GM23338 (cell line): ENCODE measurements at places on chromosomes 3 and 15. TPM values are rescaled to one million over a fixed set of nuclear protein-coding genes. Genes with fewer than 3 reads are reported as not detected.

NPAP1 gene
- total RNA-seq = 0.24 and 0.47 TPM in 2 replicates

GRCh38 chr3:49536875-49537533, 17.3 kb upstream of the BSN start:
- DNase-seq = peak; percentile 37

GRCh38 chr3:50124052-50124799, 30.9 kb upstream of the SEMA3F start:
- peak; percentile 30 for DNase-seq

- DNase-seq = no peak
Observed at GRCh38 chr3:29267226-29267625, 13.6 kb upstream of the RBMS3 start.

NME9 gene
- total RNA-seq = 0.14 TPM in 1 of 2 replicates, not detected in the other

PDIA3 gene
- 363 and 371 TPM in 2 replicates for total RNA-seq

GRCh38 chr3:194572143-194572789, 61.0 kb downstream of the TMEM44 start:
- DNase-seq = no peak

- DNase-seq = no peak
Observed at GRCh38 chr3:102124282-102124681, 275.0 kb downstream of the NFKBIZ start.

DNA sequence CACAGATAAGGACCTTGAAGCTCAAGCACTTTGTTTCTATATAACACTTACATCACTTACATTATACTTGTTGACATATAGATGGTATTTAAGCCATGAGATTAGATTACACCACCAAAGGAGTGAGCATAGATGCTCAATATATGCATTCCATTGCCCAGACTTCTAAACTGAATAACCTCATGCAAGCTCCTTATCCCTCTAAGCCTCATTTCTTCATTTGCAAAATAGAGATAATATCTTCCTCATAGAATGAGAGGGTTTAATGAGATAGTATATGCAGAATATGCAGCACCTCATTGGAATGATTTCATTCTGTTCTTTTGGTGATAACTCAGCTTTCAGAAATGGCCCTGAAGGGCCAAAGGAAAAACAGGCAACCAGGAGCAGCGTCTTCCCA, 18.5 kb downstream of the NLGN1 start:
- DNase-seq = no peak

PPP2R3A gene
- total RNA-seq = 15.2 and 15.4 TPM in 2 replicates

DNA sequence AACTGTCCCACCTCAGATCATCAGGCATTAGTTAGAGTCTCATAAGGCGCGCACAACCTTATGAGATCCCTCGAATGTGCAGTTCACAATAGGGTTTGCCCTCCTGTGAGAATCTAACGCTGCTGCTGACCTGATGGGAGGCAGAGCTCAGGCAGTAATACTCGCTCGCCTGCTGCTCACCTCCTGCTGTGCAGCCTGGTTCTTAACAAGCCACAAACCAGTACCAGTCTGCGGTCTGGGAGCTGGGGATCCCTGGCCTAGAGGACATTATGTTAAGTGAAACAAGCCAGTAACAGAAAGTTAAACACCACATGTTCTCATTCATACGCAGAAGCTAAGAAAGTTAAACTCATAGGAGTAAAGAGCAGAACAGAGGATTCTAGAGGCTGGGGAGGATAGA, 47.0 kb downstream of the MAP3K13 start:
- peak; percentile 26 for DNase-seq

GOLGA8G gene
- not detected in 2 replicates for total RNA-seq

GRCh38 chr3:100245927-100246326, 14.9 kb upstream of the TBC1D23 start:
- DNase-seq = peak; percentile 28

GRCh38 chr3:17820704-17821103, 78.3 kb upstream of the TBC1D5 start:
- no peak for DNase-seq

GRCh38 chr3:49554633-49555265, 472 bp downstream of the BSN start:
- DNase-seq = peak; percentile 65

GRCh38 chr3:46213201-46213600, 5.1 kb upstream of the CCR1 start:
- DNase-seq = no peak

CYP11A1 gene
- total RNA-seq = 1.7 and 3.3 TPM in 2 replicates

- DNase-seq = no peak
Observed at GRCh38 chr3:35705904-35706303, 66.6 kb downstream of the ARPP21 start.

DNA sequence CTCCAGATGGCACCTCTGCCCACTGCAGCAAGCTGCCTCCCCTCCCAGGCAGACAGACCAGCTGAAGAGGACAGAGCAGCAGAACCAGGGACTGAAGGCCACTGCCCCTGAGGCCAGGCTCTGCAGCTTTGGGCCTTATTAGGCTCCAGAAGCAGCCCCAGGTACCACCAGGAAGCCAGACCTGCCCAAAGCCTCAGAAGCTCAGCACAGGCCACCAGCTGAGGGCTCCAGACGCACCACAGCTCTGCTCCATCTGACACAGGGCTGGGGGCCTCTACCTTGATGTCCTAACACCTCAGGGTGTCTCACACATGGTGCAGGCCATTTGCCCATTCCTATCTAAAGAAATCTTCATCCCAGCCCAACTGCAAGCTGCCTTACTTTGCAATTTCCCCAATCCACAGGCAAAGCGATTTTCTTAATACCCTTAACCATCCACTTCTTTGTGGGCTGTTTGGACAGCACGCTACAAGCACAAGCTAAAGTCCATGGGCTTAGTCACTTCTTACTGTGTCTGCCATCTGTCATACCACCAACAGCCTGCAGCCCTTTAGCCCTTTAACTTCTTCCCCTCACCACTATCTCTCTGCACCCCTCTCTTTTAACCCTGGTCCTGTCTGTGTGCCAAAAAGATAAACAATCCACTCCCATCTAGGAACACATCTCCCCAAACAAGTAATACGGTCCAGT, 112.1 kb downstream of the IQSEC1 start:
- no peak for DNase-seq

GRCh38 chr3:134445636-134446035, 40.1 kb downstream of the ANAPC13 start:
- DNase-seq = no peak

DNA sequence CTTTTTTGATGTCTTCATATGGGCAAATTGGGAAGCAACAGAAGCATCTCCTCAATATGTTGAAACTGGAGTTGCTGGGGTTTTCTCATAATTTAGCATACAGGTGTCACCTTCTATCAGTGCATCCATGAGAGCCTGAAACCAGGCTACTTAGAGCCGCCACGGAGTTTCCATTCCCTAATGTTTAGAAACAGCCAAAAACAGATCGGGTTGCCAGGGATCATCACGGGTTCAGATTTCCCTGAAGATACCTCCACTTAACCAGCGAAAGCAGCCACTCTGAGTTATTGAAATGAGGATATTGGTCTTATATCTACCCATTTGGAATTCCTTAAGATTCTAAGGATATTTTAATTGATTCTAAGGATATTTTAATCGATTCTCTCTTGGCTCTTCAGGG, 14.5 kb downstream of the TERB2 start:
- DNase-seq = no peak

MKRN3 gene
- total RNA-seq = not detected in 2 replicates

- DNase-seq = no peak
Observed at GRCh38 chr3:58798312-58798711, 131.7 kb upstream of the FAM3D start.

GRCh38 chr15:58352026-58352929, 79.5 kb upstream of the LIPC start:
- no peak for DNase-seq

SAMMSON gene
- total RNA-seq = not detected in 2 replicates
